Retina (tissue), 1 donor: ENCODE measurements at places on chromosomes 5 and 9.

DNA sequence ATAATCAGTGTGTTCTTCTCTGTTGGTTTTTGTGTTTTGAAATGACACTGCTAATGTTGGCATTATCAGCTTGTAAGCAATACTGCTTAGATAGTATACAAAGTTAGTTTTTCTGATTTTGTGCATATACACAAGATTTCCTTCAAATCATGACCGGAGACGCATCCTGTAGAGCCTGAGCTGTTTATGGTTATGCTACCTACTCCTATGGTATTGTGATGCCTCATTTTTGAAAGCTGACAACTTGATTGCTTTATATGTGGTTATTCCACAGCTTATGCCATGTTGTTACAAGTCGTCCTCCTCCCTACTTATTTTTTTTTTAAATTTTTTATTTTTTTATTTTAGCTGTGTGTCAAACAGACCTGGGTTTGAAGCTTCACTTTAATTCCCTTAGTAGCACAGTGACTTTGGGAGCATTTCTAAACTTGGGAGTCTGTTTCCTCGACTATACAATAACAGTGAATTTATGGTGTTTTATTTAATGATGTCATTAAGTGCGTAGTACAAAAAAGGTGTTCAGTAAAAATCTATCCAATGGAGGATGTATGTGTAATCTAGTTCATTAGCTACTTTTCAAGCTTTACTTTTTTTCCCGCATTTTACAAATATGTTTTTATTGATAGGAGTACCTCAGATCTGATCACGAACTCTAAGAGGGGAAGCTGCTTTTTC, 59.5 kb downstream of the PARP8 start:
- no peak for DNase-seq

GRCh38 chr5:123819833-123820232, 307.9 kb downstream of the CSNK1G3 start:
- DNase-seq, result no peak

DNA sequence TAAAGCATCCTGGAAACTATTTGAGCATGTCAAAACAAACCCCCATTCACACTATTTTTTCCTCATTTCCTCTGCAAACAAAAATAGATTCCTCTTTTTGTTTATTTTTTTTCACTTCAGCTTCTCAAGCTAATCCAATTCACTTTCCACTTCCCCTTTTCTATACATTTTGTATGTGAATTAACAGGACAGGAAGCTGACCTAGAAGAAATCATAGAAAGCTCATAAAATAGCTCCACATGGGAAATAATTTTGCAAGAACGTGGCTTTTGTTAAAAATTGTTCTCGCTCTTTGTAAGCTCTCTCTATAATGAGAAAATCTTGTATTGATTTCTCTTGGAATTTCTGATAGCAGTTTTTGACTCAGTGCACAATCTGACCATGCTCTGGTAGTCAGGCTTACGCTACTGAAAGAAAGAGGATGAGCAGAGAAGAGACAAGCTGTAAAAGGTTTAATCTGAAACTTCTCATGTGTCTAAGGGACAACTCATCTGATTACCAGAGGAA, 215.8 kb downstream of the ADAMTS12 start:
- peak; percentile 17 for DNase-seq

DNA sequence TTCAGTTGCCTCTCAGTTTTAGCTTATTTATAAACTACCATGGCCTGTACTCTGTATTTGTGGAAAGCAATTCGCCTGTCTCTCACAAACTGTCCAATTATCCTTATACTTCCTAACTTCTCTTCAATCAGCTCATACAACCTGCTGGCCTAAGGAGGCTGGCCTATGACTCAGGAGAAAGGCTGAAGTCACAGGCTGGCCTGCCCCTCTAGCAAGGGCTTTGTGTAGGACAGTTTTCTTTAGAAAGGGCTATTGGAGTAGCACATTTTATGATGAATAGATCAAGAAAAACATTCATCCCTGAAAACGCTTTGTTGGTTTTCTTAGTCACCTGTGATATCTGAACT, 988.7 kb upstream of the ARRDC3 start:
- no peak for DNase-seq

GRCh38 chr9:117869712-117870111, 165.5 kb downstream of the TLR4 start:
- no peak for DNase-seq

DNA sequence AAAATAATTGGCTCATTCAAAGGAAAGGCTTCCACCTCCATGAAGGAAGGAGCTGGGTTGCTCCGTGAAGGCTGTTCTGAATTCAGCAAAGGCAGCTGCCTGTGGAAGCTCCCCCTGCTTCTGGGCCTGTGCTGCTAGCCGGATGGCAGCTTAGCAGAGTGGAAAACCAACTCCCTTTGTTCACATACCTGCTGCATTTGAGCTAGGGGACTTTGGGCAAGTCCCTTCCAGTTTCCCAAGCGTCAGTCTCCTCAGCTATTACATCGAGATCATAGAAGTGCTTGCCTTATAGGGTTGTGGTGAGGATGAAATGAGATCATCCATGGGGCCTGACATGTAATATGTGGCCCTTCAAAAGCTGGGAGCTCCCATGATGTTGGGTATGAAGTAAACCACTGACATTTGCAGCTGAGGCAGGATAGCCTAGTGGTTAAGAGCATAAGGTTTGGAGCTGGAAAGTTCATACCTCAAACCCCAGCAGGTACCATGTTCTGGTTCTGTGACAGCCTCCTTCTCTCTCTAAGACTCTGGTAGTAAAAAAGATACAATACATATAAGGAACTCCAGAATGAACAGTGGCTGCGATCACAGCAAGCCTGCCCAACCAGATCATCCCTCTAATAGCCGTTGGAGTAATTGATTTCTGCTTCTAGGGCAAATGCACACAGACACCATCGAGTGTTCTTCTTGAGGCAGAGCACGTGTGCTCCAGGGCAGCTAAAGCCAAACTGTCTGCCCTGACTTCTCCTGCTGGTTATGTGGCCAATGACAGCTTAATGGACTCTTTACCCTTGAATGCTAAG, 11.0 kb upstream of the DENND1A start:
- no peak for DNase-seq

GRCh38 chr5:40033009-40033408, 608.2 kb upstream of the DAB2 start:
- DNase-seq, result no peak

DNA sequence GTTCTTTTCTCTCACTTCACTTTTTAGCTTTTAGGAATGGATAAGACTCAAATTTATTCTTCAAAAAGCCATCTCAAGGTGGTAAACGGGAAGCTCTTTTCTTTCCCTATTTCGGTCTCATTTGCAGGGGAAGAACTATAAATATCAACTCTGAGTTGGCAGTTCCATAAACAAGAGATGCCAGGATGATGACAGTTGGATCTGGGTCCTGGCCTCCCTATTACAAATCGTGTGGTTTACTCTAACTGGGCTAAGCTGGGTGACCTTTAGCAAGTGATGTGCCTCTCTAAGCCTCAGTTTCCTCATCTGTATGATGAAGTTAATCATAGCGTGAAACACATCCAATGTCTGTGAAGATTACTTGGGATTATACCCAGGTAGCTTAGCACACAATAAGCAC, 44.2 kb downstream of the TLE4 start:
- DNase-seq, result no peak

DNA sequence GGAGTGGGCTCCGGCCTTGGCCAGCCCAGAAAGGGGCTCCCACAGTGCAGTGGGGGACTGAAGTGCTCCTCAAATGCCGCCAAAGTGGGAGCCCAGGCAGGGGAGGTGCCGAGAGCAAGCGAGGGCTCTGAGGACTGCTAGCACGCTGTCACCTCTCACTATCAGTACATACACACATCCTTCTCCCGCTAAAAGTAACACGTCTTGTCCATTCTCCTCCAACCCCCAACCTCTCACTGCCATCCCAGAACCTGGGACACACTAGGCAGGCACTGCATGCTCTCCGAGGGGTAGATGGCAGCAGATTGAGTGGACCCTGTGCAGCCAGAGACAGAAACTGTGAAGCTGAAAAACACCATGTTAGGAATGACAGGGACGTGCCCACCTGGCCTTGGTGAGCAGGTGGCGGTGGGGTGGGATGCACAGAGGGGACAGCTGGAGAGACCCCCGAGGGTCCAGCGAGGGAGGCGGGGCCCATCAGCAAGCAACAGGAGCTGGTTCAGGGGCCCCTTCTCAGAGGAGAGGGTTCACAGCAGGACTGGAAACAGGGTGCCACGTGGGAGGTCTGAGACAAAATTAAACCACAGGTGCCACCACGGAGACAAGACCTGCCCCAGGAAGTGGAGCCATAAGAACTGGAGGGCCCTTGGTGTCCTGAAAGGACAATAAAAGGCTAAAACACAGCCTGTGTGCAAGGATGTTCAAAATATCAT, 16.9 kb downstream of the SEMA4D start:
- no peak for DNase-seq

GRCh38 chr9:89690334-89690912, 85.6 kb downstream of the GADD45G start:
- DNase-seq, result no peak

DNA sequence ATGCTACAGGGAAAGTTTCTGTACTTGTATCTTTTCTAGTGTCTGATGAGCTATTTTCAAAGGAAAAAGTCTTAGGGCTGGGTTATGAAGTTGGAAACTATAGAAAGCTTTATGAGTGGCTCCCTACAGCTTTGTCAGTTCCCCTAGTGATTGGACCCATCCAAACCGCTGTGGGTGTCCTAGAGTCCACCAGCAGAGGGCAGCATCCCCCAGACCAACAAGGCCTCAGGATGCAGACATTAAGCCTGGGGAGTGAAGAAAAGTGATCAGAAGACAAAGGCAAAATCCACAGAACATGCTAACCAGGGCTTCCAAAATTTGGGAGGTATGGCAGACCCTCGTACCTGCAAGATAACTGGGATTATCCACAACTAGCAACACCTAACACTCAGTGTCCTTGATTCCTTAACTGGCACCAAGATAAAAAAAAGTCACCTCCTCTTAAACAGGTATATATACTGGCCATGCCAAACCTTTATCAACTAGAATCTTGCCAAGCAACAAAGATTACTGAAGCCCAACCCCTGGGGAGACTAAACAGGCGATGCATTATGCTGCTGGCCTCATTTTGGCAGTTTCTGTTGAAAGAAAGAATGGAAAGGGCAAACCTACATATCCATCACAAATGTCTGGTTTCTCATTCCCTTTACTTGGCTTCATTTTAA, 110.4 kb upstream of the NR5A1 start:
- peak; percentile 86 for DNase-seq

- DNase-seq, result no peak
Measured at GRCh38 chr9:72650206-72650605, 128.8 kb downstream of the TMC1 start.

GRCh38 chr9:32939576-32939975, 61.9 kb downstream of the APTX start:
- DNase-seq, result no peak

- no peak for DNase-seq
Measured at GRCh38 chr5:162939991-162940390, 497.4 kb upstream of the CCNG1 start.

DNA sequence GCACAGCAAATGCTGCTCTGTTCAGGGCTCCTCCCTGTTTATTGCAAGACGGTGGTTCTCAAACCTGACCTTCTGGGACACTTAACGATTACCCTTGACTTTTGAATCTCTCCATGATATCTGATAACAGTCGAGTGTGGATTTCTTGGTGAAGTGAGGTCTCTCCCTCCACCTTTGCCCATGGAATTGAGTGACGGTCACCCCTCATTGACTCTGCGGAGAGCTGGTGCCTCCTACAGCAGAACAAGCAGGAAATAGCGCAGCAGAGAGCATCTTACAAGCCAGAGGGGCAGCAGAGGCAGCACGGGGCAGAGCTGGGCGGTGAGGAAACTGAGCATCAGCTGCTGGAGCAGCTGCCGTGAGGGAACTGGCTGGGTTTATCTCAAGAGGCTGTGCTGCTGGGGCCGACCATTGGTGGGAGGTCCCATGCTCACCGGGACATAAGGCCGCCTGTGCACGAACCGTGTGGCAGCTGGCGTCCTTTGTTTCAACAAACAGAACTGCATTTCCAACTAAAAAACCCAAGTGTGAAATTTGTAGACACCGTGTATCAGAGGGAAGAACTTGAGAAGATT, 189.8 kb downstream of the MTRR start:
- no peak for DNase-seq

DNA sequence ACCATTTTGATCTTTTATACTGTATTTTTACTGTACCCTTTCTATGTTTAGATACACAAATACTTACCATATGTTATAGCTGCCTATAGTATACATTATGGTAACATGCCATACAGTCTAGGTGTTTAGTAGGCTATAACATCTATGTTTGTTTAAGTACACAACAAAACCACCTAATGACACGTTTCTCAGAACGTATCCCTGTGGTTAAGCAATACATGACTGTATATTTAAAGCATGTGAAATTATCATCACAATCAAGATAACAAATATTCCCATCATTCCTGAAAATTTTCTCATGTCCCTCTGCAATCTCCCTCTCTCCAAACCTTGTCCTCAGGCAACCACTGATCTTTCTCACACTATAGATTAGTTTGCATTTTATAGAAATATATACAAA, 66.4 kb upstream of the SUSD1 start:
- DNase-seq, result no peak

GRCh38 chr9:5502553-5502952, 7.8 kb upstream of the PDCD1LG2 start:
- no peak for DNase-seq

- DNase-seq, result peak; percentile 7
Measured at GRCh38 chr5:9787861-9788600, 157.9 kb upstream of the TAS2R1 start.

GRCh38 chr5:34918025-34918424, 2.5 kb downstream of the BRIX1 start:
- no peak for DNase-seq

DNA sequence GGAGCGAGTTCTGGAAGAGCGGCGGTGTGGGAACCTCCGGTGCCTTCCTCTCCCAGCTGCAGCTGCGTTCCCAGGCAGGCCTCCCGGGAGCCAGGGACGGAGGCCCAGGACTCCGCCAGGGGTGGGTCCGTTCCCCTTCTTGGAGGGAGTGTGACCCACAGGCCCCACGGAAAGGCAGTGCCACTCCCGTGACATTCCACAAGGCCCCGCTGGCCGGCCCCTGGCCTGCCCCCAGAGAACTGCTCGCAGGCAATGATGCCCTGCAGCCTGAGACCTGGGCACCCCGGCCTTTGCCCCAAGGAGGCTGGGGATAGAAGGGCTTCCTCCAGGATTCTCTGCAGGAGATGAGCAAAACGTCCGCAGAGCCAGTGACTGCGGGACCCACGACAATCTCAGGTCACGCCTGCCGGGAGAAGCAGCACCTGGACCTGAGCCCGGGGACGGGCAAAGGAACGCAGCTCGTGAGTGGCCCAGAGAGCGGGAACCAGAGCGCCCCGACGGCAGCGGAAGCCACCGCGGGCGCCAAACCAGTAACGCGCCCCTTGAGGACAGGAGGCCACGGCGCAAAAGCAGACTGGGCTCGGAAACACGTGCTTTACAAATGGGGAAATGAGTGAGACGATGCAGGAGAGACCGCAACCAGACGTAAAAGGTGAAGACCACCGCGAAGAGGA, 9.3 kb downstream of the OBP2B start:
- peak; percentile 69 for DNase-seq
